ENCODE measurements at places on chromosomes 1 and 21.

DNA sequence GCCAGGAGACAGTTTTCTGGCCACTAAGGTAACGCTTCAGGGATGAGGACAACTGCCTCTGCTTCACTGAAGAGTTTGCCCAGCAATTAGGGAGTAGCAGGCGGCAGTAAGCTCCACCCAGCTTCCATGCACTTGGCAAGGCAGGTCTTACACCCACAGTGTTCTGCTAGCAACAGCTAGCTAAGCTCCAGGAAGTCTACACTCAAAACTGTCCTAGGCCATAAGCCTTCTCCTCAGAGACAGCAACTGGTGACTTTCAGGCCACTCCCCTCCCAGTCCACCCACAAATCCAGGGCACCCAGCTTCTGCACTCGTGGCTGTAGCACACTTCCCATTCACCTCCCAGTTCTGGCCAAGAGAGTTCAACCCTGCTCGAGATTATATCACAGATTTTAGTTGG, 47.3 kb downstream of the KMO start:
- DNase-seq = no peak

- DNase-seq = no peak
Observed at GRCh38 chr1:221573756-221574155, 168.1 kb downstream of the DUSP10 start.

DNA sequence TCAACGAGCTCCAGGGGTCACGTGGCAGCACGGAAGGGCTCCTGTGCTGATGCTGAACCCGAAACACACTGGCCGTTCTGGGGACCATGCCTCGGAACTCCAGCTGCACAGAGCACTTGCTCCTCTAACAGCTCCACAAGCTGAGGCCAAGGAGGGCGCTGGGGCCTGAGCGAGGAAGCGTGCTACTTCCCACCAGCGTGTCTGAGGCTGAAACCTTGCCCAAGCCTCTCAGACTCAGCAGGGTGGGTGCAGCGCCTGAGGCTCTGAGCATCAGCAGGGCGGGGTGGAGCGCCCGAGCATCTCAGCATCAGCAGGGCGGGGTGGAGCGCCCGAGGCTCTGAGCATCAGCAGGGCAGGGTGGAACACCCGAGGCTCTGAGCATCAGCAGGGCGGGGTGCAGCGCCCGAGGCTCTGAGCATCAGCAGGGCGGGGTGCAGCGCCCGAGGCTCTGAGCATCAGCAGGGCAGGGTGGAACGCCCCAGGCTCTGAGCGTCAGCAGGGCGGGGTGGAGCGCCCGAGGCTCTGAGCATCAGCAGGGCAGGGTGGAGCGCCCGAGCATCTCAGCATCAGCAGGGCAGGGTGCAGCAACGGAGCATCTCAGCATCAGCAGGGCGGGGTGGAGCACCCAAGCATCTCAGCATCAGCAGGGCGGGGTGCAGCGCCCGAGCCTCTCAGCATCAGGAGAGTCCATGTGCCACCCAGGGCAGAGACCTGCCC, 9.6 kb downstream of the WRAP73 start:
- DNase-seq = no peak

DNA sequence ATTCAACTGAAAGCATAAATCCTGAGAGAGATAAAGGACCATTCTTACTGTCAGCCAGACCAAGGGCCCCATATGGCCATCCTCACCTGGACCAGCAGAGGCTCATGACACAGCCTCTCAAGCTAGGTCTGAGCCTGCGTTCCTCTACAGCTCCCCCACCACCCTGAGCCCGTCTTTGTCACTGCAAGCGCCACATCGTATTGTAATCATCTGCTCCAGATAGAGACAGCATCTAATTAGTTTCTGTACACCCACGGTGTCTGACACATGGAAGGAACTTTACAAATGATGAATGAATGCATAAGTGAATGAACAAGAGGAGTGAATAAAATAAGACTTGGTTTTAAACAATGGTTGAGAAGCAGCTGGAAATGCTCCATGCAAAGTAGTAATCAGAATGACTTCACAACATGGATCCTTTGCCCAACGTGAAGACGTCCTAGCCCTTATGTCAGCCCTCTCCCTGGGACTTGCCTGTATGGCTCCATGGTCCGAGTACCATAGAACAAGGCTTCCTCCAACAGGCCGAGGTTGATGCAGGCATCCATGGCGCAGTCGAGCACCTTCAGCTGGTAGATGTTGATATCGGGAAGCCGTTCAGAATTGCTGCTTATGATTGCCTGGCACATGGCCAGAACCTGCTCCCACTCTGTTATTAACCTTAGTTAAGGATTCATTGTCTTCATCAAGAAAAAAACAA, 648.9 kb downstream of the SMYD3 start:
- no peak for DNase-seq

- no peak for DNase-seq
Observed at GRCh38 chr1:53461323-53462044, 2.3 kb downstream of the DMRTB1 start.

GRCh38 chr1:109373126-109373525, 24.6 kb downstream of the SORT1 start:
- no peak for DNase-seq

GRCh38 chr1:57010511-57010910, 44.7 kb upstream of the C8B start:
- DNase-seq = no peak

- DNase-seq = no peak
Observed at GRCh38 chr21:29449306-29449950, 150.7 kb downstream of the BACH1 start.

- no peak for DNase-seq
Observed at GRCh38 chr1:243927381-243927780, 77.3 kb upstream of the AKT3 start.

- DNase-seq = no peak
Observed at GRCh38 chr1:47984175-47984789, 12.9 kb downstream of the TRABD2B start.

GRCh38 chr1:6638226-6638625, 13.6 kb downstream of the THAP3 start:
- DNase-seq = no peak

DNA sequence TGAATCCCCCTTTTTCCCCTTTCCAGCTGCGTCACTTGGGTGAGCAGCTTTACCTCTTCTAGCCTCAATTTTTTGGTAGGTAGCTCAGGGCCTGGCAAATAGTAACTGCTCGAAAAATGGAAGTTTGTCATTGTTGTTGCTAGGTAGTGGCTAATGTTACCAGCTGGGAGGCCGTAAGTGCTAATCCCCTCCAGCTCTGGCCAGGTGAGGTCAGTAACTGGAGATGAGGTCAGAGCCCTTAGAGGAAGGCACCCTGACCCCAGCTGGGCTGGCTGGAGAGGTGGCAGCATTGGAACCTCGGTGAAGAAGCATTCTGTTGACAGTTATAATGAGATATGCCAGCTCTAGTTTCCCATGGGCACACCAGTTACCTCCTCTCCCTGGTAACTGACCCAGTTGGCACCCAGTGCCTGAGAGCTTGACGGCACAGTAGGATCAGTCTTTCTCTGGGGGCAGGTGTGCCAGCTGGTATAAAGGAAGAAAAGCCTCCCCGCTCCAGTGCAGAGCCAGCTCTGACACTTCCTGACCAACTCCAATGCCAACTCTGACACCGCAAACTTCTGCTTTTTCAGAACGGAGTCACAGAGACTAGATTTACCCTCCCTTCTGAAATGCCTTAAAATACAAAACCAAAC, 35.0 kb upstream of the SLC2A1 start:
- DNase-seq = no peak

- no peak for DNase-seq
Observed at GRCh38 chr1:169184812-169185211, 78.3 kb downstream of the ATP1B1 start.

DNA sequence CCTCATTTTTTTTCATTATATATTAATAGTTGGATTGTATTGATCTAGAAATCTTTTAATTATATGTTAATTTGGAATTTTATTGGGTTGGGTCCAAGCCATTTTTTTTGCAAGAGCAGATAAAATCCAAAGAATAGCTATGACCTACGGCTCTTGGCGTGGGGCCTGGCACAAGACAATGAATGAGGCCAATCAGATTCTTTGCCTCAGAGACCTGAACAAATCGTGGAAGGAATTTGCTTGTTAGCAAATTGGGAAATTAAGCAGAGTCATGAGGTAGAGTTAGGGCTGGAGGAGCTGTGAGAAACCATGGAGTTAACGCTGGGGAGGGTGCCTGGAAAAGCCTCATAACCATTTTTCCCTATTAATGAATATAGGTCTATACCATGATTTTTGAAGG, 40.1 kb downstream of the CAMSAP2 start:
- no peak for DNase-seq

- peak; percentile 3 for DNase-seq
Observed at GRCh38 chr1:56788588-56788987, 30.6 kb downstream of the FYB2 start.

GRCh38 chr1:176539018-176539417, 76.0 kb downstream of the PAPPA2 start:
- no peak for DNase-seq

GRCh38 chr1:168732736-168733135, 3.7 kb upstream of the DPT start:
- DNase-seq = no peak

GRCh38 chr1:230084408-230085177, 17.6 kb downstream of the GALNT2 start:
- DNase-seq = peak; percentile 48

DNA sequence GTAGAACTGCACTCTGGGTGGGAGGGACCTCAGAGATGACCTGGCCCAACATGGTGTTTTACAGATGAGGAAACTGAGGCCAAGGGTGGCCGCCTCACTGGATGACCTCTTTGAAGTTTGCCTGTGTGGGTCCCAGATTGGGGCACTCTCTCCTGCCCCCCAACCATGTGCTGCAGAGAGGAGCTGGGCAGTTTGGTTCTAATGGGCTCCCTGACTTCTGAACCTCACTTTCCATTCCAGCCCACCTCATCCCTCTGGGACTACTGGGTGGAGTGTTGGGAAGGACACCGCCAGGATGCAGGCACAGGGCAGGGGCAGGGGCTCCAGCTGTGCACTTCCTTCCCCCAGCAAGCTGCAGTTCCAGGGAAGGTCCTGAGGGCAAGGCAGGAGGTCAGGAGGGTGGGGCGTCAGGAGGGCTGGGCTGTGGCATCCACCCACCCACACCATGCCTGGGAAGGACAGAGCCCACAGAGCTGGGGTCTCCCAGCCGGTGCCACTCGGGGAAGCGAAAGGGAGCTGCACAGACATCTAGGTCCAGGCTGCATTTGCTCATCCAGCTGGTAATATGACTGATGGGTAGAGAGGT, 10.3 kb upstream of the EPS8L3 start:
- DNase-seq = no peak

DNA sequence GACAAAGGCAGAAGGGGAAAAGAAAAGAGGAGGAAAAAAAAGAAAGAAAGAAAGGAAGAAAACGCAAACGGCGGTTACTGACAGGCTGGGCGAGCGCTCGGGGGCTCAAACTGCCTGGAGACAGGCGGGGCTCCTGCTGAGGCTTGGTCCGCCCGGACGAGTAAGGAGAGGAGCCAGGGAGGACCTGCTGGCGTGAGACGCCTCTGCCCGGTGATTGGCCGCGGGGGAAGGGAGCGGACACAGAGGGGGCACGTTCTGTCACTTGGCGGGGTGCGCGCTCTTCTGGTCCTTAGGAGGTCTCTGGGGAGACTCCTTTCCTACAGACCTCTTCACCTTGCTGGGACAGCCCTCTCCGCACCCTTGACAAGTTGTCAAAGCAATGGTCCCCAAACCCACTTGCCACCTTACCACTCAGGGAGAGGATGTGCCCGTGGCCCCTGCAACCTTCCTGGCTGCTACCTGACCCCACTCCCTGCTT, 791 bp upstream of the PIK3R3 start:
- DNase-seq = no peak

GRCh38 chr1:62905309-62905708, 121.4 kb downstream of the ATG4C start:
- peak; percentile 46 for DNase-seq

GRCh38 chr1:8329439-8329838, 11.5 kb downstream of the SLC45A1 start:
- no peak for DNase-seq

Measured in NCI-H1694 treated with DMSO at 0.1 percent for 48 hours (cell line).